Activated T-cell treated with anti-CD3 and anti-CD28 coated beads for 24 hours (primary cell): ENCODE measurements at places on chromosomes 2 and 18.
A peak's percentile ranks its signal among the peaks of the same experiment; 100 is the strongest.

- DNase-seq: no peak
These were observed 2.8 kb downstream of the GCFC2 start for GRCh38 chr2:75707901-75708300.

- DNase-seq: no peak
These were observed 280.7 kb downstream of the LPIN1 start for GRCh38 chr2:12027136-12027535.

DNA sequence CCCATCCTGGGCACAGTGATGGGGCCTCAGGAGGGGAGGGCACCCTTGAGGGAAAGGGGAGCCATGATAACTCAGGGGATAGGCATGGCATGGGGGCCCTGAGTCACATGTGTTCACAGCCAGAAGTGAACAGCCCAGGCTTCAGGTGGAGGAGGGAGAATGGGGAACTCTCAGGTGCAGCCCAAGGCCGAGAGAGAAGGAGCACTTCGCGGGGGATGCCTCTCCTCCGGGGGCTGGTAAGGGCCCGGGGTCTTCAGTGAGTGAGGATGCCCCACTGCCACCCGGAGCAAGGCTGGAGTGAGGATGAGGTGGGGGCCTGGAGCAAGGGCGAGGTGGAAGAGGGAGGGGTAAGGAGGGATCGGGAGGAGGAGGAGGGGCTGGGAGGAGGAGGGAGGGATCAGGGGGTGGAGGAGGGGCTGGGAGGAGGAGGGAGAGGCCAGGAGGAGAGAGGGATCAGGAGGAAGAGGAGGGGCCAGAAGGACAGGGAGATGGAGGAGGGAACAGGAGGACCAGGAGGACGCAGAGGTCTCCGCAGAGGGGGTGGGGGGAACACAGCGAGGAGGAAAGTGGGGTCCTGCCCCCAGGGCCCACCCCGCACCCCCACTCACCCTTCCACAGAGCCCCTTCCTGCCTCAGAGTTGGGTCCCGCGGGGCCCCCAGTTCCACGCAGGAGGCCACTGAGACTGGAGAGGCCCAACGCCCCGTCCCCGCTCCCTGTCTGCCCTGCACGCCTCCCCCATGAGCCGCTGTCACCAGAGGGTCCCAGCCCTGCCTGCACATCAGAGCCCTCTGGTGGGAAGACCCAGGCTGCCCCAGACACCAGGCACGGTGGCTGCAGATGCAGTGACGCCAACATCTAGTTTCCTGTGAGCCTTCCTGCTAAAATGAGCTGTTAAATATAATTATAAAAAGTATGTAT lies 42.8 kb downstream of the RAMP1 start:
- DNase-seq: no peak

- no peak for DNase-seq
These were observed 138.9 kb downstream of the DYSF start for GRCh38 chr2:71592181-71592711.

GRCh38 chr2:84959566-84960506 lies 11.1 kb upstream of the KCMF1 start:
- no peak for DNase-seq

DNA sequence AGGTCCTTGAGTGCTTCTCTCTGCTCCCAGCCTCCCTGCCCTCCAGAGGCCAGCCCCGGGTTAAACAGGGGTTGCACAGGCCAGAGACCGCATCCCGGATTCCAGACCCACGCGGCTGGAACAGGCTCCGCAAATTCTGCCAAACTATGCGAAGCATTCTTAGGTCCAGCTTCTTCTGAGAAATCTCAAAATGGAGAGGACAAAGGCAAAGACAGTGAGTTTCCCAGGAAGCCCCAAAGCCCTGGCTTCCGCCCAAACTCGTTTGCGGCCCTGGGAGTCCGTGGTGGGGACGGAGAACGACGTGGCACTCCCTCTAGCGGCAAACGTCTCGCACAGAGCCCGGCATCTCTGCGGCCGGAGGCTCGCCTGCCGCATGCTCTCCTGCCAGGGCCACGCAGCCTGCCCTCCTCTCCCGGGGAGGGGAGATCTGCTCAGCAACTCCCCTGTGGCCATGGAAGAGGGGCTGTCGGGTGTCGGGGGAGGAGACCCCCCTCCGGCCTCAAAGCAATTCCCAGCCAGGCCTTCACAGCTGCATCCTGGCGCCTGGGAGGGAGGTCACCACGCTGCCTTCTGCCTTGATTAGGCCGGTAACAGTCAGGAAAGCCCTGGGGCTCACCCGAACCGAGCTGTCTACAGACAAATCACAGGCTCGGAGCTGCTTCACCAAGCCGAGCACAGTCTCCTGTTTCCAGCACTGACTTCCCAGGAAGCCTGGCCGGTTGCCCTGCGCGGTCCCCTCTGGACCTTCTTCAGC lies 33.4 kb upstream of the KLHL29 start:
- DNase-seq: peak; percentile 42
